AG04449 (cell line): ENCODE measurements at places on chromosomes 2 and 18.

DNA sequence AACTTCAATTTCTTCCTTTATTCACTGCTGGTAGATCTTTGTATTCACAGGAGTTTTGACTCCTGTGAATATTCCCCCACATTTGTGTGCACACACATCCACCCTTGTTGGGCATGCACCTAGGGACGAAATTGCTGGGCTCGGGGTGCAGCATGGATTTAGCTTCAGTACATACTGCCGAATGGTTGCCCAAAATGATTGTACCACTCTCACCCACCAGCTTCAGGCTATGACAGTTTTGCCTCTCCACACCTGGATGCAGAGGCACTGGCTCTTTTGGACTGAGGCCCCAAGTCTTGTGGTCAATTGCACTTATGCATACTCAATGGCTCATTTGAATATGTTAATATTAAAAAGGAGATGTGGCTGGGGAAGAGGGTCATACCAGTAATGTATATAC is 65.1 kb upstream of the ODC1 start:
- DNase-seq, result no peak

DNA sequence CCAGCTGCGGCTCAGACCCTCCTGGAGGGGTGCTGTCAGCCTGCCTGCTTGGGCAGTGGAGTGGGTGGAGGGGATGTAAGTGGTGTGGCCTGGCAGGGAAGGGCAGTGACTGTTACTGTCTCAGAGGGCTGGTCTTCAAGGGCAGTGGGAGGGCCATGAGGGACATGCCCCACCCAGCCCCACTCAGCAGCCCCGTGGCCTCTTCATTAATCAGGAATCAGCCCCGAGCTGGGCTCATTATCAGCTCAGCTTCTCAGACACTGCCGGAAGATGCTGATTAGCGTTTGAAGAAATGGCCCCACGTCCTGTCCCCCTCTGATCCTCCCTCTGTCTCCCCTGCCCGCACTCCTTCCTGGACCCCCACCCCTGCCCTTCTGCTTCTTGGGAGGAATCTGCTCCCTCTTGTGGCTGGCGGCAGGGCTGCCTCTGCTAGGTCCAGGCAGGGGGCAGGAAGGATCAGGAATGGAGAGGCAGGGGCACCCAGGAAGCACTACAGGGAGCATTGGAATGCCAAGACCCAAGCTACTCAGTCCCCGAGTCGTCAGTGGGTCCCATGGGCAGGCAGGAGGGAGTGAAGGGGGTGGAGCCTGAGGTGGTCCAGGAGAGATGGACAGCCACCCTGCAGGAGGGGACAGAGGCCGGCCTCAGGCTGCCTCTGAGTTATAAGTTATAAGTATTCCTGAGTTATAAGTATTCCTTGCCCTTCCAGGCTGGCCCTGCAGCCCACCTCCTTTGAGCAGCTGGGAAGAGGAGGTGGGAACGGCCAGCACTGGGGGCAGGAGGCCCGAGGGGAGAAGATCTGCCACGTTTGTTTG is 7.0 kb downstream of the ASIC4 start:
- no peak for DNase-seq

DNA sequence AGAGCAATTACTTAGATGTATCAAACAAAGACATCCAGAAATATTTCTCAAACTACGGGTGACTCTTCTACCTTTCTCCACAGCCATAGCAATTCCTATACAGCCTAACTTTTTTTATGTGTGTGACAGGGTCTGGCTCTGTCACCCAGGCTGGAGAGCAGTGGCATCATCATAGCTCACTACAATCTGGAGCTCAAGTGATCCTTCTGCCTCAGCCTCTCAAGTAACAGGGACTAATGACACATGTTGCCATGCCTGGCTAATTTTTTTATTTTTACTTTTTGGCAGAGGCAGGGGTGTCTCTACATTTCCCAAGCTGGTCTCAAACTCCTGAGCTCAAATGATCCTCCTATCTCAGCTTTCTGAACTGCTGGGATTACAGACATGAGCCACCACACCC is 328.9 kb upstream of the NT5C1B start:
- no peak for DNase-seq

DNA sequence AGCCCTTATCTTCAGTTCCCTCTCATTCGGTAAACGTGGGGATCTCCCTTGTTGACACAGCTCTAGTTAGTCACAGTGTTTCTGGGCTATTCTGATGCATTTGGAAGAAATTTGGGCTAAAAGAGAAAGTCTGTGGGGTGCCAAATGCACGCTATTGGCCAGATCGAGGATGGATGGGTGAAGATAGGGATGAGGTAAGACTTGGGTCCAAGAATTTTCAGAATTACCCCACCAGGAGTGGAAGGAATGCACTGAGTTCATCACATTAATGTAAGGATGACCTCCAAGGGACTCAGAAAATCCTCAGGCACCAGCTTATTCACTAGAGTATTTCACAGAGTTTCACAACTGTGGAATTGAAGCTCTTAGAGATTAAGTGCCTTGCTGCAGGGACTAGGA is 49.3 kb downstream of the NRP2 start:
- DNase-seq, result peak; percentile 99

DNA sequence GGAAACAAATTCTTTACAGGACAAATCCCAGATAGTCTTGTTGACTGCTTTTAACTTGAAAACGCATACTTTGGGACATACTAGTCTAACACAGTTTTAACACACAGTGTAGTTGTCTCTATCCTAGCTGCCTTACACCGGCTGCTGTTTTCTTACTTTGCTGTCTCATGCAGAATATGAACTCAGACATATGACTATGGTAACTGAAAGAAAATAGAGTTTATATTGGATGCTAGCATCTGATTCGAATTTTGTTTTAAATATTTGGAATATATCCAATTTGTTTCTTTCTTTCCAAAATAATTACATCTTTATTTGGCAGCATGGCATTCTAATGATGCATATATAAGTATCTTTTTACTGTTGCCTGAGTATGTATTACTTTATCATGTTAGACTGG is 69.8 kb downstream of the ANKRD12 start:
- no peak for DNase-seq

DNA sequence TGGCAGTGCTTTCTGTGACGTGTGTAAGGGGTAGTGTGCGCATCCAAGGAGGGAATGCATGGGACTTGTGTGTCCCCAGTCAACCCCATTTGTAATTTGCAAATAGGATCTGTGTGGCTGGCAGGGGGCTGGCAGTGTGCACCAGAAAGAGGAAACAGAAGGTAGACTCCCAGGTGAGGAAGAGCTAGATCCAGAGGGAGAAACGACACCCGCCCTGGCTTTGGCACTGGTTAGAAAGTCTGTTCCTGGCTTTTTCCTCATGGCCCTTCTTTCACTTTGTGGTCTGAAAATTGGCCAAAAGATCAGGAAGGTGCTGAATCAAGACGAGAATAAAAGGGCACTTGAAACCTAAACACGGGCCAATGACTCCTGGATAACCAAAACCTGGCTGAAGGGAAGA is 33.3 kb downstream of the PRKCE start:
- DNase-seq, result no peak

GRCh38 chr2:132581991-132582738 is 87.8 kb downstream of the LYPD1 start:
- DNase-seq, result no peak

DNA sequence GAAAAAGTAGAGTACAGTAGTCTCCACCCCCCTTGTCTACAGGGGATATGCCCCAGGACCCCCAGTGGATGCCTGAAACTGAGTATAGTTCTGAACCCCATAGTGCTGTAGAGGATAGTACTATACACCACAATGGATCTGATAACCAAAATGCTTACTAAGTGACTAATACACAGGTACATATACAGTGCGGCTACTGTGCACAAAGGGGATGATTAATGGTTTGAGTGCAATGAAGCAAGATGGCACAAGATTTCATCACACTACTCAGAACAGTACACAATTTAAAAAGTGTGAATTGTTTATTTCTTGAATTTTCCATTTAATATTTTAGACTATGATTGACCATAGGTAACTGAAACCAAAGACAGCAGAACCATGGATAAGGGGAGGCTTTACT is 446.9 kb upstream of the NRP2 start:
- DNase-seq, result no peak

DNA sequence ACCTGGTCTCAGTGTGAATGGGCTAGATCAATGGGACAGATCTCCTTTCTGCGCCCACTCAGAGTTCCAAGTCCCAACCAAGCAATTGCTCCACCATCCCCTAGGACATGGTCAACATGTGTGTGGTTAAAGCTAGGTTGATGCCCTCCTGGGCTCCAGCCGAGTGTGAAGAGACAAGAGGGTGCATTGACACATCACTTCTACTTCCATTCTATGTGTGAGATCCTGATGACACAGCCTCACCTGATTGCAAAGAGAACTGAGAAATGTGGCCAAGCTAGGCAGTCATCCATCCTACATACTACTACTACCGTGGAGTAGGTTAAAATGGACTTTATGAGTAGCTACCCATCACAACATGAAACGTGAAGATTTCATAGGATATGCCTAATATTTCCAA is 106.8 kb downstream of the NCKAP5 start:
- no peak for DNase-seq

DNA sequence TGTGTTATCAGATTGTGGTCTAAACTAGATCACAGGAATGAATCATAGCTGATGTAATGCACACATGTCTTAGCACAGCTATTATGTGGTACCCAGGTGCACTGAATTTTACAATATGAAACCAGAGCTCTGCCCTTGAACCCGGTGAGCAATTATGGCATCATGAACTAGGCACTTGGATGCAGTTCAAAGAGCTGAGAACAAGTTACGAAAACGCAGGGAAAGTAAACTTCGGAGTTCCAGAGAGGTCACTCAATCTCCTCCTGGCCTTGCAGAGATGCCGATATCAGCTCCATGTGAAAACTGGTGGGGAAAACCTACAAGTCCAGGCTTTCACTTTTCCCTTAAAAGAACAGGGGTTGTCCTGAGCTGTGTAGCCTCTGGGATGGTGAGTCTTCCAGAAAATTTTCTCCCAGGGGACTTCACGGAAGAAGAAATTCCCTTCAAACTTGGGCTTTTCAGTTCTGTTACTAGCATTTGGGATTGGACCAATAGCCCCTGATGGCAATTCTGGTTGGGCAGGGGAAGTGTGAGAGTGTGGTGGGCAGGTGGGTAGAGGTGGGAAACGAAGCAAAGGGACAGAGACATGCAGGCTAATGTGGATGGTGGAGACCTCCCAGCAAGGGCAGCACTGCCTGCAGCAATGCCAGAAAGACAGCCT is 71.1 kb upstream of the SH3BP4 start:
- DNase-seq, result peak; percentile 14

DNA sequence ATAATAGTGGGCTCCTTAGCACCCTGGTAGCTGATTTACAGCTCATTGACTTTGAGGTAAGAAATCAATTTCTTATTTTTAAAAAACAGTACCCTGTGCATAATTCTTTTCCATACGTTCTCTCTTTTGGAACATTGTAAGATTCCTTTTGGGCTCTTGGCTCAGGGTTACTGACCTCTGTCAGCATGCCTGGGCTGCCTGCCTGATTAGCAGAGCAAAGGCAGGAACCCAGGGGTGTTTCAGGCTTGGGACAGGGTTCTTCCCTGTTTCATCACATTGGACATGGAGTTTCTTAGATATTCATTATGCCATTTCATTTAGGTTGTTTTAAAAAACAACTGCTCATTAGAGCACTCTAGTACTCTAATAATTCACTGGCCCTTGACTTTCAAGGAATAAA is 73.8 kb upstream of the ITM2C start:
- no peak for DNase-seq

DNA sequence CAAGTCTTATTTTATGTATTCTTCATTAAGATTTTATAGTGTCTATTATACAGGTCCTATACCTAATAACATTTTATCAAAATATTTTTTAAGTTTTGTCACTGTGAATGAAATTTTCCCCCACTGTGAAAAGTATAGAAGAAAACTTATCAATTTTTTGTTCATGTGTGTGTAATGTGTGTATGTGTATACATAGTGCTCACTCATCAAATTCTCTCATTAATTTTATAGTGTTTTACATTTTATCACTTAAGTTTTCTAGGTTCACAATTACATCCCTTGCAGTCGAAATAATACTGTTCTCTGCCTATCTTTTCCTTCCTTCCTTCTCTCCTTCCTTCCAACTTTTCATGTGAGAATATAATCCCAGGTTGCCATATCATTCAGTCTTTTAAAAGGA is 93.2 kb upstream of the FBXO11 start:
- no peak for DNase-seq

DNA sequence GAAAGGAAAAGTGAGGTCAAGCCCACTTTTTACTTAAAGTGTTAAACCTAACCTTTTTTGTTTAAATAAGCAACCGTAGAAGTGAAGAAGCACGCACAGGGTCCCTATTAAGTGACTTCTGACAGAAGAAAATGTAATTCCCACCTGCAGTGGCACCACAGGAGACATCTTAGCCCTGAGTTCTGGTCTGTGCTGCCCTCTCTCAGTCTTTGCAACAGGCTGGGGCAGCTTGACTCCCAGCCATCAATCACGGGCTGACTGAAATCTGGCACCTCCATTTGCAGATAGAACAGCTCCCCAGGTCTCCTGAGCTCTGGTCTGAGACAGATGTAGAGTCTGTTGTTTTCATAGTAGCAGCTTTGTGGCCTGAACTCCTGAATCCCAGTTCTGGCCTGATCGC is 170.0 kb downstream of the LTBP1 start:
- no peak for DNase-seq

DNA sequence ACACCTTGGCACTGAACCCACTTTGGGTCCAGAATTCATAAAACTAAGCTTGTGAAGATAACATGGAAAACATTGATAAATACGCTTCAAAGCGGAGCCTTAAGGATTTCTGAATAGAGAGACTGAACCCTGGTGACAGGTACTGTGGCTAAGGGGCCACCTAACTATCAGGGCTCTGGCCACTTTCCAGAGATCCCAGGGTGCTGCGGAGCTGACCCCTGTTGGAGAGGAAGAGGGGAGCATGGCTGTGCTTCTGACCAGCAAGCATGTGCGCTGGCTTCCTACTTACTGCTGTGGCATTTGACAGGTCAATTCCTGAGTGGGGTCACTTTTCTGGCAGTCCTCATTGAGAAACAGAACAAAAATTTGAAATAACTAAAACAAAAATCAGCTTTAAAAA is 228.3 kb downstream of the NAPG start:
- DNase-seq, result no peak

GRCh38 chr2:222436040-222436413 is 11.7 kb downstream of the SGPP2 start:
- no peak for DNase-seq

DNA sequence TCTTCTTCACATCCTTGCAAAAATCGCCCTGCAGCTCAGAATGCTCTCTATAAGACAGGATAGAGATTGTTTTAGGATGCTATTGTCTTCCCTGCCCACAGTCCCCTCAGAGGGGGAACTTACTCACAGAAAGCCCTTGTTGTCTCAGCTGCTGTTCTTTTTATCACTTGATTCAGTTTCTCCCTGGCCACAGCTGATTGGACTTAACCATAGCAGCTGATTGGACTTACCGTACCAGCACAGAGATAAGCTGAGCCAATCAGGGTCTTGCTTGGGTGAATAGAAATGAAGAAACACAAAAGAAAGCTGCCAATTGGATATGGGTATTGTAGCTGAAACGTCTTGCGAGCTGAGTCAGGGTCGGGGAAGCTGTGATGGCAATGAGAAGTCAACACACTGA is 194.2 kb upstream of the MEX3C start:
- DNase-seq, result no peak

- DNase-seq, result no peak
Observed at GRCh38 chr2:75551434-75551833, 9.3 kb downstream of the EVA1A start.

GRCh38 chr2:241777170-241777685 is 606 bp downstream of the GAL3ST2 start:
- no peak for DNase-seq

GRCh38 chr2:85770369-85770768 is 16.6 kb downstream of the ATOH8 start:
- no peak for DNase-seq
